Kidney glomerular epithelial cell (primary cell): ENCODE measurements at places on chromosomes 6 and 20.
A peak's percentile ranks its signal among the peaks of the same experiment; 100 is the strongest.

GRCh38 chr20:20892328-20892727 is 179.9 kb upstream of the RALGAPA2 start:
- no peak for DNase-seq

DNA sequence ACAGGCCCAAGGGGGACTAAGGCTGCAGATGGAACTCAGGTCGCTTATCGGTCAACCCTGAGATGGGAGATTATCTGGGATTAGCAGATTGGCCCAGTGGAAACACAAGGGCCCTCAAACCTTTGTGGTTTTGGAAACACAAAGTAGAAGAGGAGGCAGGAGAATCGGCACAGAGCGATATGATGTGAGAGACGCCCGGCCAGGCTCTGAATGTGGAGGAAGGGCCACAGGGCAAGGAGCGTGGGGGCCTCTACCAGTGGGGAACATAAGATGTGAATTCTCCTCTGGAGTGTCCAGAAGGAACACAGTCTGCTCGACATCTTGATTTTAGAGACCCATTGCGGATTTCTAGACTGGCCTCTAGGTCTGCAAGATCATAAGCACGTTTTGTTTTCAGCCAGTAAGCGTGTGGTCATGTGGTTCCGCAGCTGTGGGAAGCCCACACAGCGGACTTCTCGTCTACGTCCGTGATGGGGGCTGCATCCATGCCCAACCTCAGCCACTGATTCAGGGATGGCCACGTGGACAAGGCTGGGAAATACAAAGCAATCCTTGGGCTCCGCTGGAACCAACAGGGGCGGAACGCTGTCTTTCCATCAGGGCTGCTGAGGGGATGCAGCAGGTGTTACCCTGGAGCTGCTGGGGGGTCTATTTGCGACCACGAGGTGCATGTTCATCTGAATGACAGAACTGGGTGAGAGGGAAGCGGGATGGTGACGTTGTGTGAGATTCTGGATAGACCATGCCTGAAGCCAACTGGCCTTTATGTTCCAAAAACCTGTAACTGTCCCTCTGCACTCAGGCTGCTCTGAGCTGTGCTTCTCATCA is 127.6 kb upstream of the PMEPA1 start:
- no peak for DNase-seq

- DNase-seq, result no peak
These were observed 236.5 kb upstream of the AFDN start for GRCh38 chr6:167590193-167590592.

DNA sequence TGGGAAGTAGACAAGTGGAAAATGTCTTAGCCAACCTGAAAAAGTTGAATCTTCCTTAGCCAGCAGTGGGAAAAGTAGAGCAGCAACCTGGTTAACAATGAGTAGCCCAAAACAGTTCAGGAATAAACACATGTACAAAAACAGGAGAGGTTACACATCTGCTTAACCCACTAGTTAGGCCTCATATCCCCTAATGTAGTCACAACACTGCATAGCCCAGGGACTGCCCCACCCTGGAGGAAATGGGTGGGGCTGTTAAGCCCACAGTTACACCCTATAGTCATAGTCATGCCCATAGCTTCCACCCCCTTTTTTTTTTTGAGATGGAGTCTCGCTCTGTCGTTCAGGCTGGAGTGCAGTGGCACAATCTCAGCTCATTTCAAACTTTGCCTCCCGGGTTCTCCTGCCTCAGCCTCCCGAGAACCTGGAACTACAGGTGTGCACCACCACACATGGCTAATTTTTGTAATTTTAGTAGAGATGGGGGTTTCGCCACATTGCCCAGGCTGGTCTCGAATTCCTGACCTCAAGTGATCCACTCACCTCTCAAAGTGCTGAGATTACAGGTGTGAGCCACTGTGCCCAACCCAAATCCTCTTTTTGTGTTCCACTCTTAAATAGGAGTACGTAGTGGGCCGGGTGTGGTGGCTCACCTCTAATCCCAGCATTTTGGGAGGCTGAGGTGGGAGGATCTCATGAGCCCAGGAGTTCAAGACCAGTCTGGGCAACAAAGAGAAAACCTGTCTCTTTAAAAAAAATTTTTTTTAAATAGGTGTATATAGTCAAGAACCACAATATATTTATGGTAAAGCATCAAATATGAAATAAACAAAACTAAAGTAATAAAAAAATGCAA is 24.5 kb downstream of the ILRUN start:
- no peak for DNase-seq

DNA sequence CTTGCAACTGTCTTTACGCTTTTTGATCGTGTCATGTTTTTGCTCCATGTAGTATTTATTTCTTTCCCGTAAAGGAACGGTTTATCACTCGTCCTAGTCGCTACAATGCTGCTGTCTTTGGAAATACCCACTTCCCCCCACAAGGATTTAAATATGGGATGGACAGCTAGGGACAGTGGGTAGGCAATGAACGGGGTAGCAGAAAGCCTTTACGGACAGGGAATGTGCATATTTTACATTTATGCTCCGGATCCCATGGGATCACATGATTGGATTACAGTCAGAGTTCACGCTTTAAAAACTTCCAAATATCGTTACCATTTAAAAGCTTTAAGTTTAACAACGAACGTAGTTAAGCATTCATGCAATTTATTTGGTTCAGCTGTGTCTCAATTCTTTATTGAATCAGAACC is 1.2 kb downstream of the HIVEP1 start:
- DNase-seq, result no peak

DNA sequence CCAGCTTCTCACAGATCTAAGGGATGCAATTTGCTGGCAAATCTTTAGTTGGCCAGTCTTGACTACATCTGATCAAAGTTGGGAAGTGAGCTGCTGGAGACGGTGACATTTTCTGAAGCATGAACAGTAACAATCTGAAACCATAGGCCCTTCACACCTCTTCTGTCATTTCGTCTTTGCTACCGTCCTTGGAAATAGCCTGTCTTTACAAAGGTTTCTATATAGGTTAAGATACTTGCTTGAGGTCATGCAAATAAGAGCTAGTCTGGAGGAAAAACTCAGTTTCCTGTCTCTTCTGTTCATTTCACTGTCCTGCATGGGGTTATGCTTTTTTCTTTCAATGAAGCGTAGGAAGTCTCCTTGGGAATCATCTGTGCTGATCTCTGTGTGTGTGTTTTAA is 55.6 kb downstream of the CARMIL1 start:
- no peak for DNase-seq

DNA sequence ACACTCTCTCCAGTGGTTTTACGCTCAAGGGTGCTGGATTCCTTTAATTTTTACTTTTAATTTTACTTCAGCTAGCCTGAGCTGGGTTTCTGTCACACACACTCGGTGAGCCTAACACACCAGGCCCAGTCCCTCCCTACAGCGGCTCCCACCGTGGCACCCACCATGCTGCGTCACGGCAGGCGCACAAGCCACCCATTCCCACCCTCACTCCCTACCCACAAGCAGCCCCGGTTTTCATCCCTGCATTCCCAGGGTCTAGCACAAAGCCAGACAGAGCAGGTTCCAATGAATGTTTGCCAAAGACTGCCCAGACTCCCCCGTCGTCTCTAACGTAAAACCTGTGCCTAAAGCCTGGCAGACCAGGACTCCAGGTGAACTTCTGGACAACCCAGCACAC is 50.3 kb downstream of the MYH7B start:
- no peak for DNase-seq

DNA sequence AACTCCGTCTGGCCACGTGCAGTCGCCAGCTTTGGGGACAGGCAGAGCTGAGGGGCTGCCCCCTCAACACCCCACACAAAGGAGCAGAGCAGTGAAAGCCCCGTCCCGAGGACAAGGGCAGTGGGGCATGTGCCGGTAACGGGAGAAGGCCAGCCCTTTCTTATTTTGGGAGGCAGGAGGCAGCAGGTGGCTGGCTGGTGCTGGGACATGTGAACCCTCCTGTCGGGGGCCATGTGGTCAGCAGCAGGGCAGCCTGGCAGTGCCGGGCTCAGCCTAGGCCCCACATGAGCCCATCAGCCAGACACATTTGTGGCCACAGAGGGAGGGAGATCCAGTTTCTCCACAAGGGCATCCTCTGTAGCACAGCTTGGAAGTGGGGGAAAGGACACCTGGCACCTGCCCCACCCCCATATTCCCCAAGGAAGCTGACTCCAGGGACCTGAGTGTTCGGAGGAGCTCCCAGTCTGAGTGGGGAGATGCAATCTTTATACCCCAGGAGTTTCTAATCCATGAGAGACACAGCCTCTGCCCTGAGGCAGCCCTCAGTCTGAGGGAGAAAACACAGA is 137.6 kb downstream of the MRPL14 start:
- DNase-seq, result no peak

- no peak for DNase-seq
These were observed 43.5 kb downstream of the TFAP2B start for GRCh38 chr6:50862176-50862575.

GRCh38 chr20:5919626-5920544 is 30.4 kb downstream of the TRMT6 start:
- peak; percentile 2 for DNase-seq

DNA sequence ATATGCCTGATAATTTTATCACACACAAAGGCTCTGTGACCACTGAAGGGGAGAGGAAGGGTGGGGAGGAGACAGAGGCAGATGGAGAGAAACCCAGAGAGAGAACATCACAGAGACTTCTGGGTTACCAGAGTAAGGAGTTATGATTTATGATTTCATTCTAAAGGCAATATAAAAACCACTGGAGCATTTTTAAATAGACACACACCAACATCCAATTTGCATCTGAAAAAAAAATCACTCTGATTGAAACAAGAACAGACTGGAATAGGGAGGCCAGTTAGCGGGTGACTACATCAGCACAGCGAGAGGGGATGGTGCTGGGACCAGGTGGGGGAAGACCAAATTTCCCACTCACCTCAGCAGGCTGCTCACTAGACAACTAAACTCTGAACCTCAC is 104.8 kb downstream of the AGPAT4 start:
- DNase-seq, result no peak

DNA sequence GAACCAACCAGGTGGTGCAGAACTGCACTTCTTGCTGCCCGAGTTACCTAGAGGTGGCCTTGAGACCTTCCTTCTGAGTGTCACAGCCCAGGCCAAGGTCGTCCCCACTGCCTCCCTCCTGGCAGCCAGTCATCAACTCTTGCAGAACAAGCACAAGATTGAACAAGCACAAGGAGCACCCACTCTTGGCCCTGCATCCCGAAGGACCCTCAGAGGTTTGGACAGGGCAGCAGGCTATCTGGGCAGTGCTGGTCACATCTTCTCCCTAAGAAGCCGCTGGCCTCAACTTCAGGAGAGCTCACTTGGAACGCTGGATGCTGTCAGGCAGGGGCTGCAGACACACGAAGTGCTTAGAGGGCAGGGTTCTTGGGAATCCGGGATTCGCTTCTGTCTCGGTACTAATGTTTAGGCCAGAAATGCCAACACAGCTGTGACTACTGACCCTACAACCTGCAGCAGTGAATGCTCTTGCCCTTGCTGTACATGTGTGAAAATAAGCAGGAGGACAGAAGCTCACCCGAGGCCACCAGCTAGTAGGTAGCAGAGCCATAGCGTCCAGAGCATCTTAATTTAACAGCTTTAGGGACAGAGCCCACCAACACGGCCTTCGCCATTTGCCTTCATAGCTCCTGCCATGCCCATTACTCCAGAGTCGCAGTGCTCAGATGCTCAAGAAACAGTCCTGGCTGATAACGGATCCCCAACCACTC is 4.0 kb upstream of the ACSS1 start:
- DNase-seq, result no peak
